Mucosa of gallbladder (tissue), 1 donor: ENCODE measurements at places on chromosomes 11 and 22. TPM values are rescaled to one million over a fixed set of nuclear protein-coding genes. Genes with fewer than 3 reads are reported as not detected.

DNA sequence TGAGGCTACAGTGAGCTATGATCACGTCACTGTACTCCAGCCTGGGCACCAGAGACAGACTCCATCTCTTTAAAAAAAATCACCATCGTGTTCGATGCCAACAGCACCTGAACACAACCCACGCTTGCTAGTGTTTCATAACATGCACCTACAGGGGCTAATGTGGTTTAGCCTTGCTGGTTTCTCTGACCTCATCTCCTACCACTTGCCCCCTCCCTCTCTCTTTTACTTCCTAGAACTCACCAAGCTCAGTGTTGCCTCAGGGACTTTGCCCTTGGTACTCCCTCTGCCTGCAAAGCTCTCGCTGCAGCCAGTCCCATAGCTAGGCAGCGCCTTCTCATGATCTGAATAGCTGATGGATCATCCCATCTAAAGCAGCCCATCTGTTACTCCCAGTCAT lies 99.8 kb downstream of the FBXO7 start:
- peak; percentile 18 for DNase-seq

DNA sequence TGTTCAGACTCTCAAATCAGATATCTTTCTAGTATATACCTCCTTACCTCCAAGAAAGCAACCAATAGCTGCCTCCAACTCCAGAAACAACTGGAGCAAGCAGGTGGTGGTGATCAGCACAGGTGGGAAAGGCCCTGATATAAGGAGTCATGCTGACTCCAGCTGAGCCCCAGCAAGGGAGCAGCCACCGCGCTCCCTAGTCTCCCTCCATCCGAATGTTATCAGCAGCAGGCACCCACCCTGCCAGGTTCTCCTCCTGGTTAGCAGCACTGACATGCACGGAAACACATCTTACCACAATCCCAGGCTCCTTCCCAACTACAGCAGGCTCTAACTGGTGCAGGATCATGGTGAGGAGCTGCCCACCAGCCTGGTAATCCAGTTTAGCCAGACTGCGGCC lies 18.5 kb upstream of the STK33 start:
- DNase-seq: no peak

Gene TBX10
- total RNA-seq: 0.14 TPM

Gene SCGB1D2
- total RNA-seq: not detected

DNA sequence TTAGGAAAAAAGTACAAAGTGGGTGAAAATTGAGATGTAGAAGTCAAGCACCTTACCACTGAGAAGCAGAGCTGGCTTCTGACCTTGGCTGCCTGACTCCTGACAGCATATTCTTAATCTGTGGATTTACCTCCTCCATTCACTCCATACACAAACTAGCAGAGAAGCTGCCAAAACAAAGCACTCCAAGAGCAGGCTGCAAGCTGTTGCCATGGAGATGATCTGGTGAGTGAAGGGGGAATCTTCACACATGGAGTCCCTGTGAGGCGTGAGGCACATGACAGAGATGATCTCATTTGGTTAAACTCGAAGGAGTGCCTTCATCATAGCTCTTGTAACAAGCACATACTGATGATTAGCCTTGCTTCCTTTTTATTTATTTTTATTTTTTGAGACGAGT lies 16.1 kb downstream of the COMMD9 start:
- no peak for DNase-seq

Gene TREH
- total RNA-seq: 23.0 TPM

DNA sequence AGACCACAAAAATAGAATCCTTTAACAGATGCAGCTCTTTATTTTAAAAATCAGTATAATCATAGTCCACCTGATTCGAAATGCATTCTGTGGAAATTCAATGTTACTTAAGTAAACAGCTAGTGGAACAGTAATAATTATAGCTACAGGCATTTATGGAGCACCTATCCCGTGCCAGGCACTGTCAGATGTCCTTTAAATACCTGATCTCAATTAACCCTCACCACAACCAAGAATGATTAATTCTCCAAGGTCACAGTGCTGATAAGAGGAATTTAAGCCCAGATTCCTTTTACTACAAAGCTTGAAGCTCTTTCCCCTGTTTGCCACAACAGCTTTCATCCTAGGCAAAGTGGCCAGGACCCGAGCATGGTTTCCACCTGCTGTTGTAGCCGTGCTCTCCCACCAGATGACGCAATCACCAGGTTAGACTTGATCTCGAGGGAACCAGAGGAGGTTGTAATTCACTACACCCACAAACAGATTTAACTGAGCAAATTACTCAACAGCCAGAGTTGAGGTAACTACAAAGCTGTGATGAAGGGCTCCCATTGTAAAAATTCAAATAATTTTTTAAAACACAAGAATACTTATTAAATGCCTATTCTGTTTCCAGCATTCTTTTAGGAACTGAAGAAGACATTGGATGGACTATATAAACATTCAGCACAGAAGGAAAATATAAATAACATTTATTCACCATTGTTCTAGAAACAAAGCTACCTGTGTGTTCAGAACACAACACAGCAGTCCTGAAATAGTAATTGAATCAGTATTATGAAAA lies 10.3 kb downstream of the PRDM10 start:
- DNase-seq: peak; percentile 19

DNA sequence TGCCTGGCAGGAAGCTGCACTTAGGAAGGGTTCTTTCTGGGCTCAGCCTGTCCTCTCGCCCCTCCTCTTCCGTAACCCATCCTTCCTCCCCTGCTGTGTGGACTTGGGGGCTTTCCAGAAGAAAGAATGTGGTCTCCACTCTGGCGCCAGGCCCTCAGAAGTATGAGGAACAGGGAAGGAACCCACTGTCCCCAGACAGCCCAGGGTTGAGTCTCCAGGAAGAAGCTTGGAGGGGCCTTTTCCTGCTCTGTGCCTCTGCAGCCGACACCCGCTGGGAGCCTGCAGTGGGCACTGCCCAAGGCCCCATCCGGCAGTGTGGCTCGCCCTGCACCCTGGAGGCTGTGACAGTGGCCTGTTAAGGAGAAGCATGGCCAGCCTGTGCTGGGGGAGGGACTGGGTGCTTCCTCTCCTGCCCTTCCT lies 112.6 kb downstream of the ST3GAL4 start:
- no peak for DNase-seq

GRCh38 chr11:86930957-86931547 lies 24.1 kb downstream of the FZD4 start:
- DNase-seq: no peak

- DNase-seq: no peak
Measured at GRCh38 chr11:22859756-22860155, 518 bp downstream of the CCDC179 start.

DNA sequence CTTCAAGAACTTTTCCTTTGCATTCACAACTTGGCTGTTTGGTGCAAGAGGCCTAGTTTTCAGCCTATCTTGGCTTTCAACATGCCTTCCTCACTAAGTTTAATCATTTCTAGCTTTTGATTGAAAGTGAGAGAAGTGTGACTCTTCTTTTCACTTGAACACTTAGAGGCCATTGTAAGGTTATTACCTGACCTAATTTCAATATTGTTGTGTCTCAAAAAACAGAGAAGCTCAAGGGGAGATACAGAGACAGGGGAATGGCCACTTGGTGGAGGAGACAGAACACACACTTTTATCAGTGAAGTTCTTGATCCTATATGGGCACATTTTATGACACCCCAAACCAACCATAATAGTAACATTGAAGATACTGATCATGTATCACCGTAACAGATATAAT lies 532.3 kb downstream of the DLG2 start:
- no peak for DNase-seq

- peak; percentile 51 for DNase-seq
Measured at GRCh38 chr11:61682093-61682732, 2.0 kb downstream of the DAGLA start.

DNA sequence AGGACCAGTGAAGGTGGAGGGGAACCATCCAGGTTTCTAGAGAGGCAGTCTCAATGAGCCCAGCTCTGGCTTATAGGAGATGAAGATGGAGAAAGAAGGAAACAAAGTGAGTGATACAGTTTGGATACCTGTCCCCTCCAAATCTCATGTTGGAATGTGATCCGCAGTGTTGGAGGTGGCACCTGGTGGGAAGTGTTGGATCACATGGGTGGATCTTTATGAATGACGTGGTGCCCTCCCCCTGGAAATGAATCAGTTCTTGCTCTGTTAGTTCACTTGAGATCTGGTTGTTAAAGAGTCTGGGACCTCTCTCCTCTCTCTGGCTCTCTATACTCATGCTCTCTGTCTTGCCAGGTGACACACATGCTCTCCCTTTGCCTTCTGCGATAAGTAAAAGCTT lies 393.1 kb upstream of the NARS2 start:
- DNase-seq: no peak

Gene MOGAT2
- 1.4 TPM for total RNA-seq

DNA sequence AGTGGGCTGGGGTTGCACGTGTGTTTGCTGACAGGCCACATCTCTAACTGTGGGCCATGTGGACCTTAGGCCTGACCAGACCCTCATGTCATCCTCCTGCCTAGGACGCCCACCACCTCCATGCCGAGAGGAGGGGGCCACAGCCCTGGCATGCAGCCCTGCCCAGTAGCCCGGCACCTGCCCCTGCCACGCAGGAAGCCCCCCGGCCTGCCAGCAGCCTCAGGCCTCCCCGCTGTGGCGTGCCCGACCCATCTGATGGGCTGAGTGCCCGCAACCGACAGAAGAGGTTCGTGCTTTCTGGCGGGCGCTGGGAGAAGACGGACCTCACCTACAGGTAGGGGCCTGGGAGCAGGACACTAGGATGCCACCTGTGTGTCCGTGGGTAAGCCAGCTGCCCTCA lies 6.4 kb downstream of the MMP11 start:
- DNase-seq: no peak

GRCh38 chr11:5488385-5488784 lies at the start of gene OR52D1:
Gene OR52D1, plus strand, starts transcription at chr11:5488685. Its CDS starts 22 bp downstream, at chr11:5488707.
- no peak for DNase-seq

Gene APOBEC3A
- not detected for total RNA-seq

GRCh38 chr11:131246156-131246555 lies 124.3 kb upstream of the NTM start:
- no peak for DNase-seq

Gene SLC6A5
- total RNA-seq: not detected

DNA sequence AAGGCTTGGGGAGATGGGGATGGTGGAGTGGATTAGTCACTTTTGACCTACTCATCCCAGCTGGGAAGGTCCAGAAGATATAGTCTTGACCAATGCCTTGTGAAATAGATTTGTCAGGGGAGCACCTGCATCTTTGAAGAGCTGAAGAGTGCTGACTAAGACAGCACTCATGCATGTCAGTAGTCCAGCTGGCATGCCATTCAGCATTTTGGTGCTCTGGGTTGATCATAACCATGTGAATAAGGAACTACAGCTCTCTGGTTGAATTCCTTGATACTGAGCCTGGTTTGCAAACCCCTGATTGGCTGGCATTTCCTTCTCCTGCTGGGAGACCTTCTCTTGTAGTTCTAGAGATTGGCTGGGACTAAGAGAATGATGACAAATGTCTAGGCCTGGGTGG lies 106.8 kb upstream of the ALX4 start:
- no peak for DNase-seq

DNA sequence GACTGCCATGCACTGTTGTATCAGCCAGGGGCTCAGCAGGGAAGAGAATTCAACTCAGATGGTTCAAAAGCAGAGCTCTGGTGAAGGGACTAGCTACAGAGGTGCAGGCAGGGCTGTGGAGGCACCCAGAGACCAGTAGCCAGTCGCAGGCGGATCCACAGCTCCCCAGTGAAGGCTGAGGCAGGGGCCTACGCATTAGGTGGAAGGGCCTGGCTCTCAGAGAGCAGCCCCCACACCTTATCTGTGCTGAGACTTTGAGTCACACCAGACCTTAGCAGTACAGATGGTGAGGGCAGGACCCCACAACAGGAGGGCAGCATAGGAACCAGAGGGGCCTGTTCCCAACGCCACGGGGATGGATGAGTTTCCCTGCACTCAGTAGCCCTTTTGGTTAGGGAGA lies 189.6 kb downstream of the DSCAML1 start:
- no peak for DNase-seq

Gene CST6
- total RNA-seq: 1.0 TPM

DNA sequence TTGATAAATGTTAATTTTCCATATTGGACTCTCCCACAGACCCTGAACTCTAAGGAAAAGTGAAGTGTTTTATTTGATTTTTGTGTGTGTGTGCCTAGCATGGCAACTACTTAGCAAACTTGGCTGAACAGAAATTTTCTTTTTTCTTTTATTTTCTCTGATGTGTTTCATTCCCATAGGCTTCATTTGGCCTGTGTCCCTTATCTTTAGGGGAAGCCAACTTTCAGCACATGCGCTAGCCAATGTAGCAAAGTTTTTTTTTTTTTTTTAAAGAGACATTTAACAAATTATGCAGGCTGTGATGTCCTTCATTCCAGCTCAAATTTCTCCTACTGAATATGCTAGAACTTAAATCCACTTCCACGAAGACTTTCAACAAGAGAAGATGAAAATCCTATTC lies 14.2 kb downstream of the TCF20 start:
- no peak for DNase-seq

DNA sequence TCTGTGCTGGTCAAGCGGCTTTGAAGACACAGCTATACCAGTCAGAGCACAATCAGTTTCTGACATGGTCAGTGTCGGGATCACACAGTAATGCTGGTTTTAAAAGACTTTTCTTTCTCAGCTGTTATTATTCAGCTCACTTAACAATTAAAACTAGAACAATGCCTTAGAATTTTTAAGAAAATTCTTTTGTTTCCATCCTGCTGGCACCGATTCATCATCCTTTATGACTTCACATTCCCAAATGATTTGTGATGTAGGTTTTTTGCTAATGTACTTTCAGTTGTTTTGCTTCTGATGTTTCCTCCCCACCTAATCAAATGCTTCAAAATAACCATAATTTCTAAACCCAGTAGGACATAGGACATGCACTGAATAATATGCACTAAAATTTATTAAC lies 34.5 kb upstream of the OLFML1 start:
- DNase-seq: no peak
